ENCODE measurements at places on chromosomes 7 and 10.

GRCh38 chr7:3415861-3416312, 114.8 kb downstream of the SDK1 start:
- no peak overlapping the region for H3K4me3 ChIP-seq
- H3K27me3 ChIP-seq, result peaks cover 3% of the 10 kb centered on the region
- DNase-seq, result no peak
- no peaks in the 10 kb centered on the region for H3K4me1 ChIP-seq
- no peak overlapping the region for H3K27ac ChIP-seq

DNA sequence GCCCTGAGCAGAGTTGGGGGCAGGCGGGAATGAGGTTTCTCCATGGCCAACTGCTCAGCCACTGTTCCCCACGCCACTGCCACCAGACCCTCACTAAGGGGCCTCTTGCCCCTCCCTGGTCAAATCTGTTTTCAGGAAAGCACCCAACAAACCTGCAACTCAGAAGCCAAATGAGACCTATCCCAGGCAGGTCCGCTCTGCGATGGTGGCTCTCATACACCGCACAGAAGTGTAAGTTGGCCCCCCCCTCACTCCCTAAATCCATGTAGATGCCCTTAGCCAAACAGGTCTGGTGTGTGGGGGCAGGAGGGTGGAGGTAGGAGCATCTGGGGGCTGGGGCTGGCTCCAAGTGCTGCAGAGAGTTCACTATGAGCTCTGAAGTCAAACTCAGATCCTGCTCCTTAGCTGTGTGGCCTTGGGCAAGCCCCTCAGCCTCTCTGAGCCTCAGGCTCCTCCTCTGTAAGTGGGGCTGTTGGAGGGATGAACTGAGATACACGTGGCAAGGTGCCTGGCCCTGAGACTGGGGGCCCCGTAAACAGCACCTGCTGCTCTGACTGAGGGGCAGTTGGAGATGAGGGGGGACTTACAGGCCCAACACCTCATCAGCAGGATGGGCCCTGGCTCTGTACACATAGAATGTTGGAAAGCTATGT, 1.1 kb downstream of the MMRN2 start:
- peaks cover 8% of the 10 kb centered on the region for H3K36me3 ChIP-seq
- peak overlapping the region; percentile 17 for H3K27ac ChIP-seq
- H3K4me1 ChIP-seq, result peaks cover 13% of the 10 kb centered on the region
- H3K4me3 ChIP-seq, result no peak overlapping the region

GRCh38 chr10:123442901-123443300, 223.3 kb upstream of the GPR26 start:
- no peaks in the 10 kb centered on the region for H3K4me1 ChIP-seq
- no peaks in the 10 kb centered on the region for H3K36me3 ChIP-seq
- peaks cover 8% of the 10 kb centered on the region for H3K27me3 ChIP-seq
- H3K27ac ChIP-seq, result no peak overlapping the region

DNA sequence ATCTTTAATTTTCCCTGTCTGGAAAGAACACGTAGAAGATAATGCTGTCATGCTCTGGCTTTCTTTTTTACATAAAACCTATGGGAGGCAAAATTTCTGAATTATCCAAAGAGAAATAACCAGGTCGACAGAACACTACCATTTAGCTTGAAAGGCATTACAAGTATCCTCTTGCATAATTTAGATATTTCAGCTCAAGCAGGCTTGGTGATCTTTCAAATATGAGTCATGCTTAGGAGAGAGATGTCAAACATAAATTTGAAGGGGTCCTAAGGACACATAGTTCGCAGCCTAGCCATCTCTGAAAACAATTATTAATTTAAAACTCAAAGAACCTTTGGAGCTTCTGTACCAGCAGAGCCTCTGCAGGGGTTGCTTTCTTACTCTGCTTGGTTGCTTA, 100.9 kb downstream of the FAS start:
- H3K4me1 ChIP-seq, result peaks cover 14% of the 10 kb centered on the region
- peaks cover 9% of the 10 kb centered on the region for H3K27me3 ChIP-seq
- no peak overlapping the region for H3K4me3 ChIP-seq
- no peak overlapping the region for H3K27ac ChIP-seq
- no peaks in the 10 kb centered on the region for H3K36me3 ChIP-seq

Measured in activated naive CD4-positive, alpha-beta T cell treated with anti-CD3 and anti-CD28 coated beads, Interleukin-2, amount 10 ng/mL, durations not matched to agents 7 days and 5 days (primary cell).